ENCODE measurements at places on chromosomes 6 and 20.

GRCh38 chr20:2455771-2456497, 14.7 kb downstream of the SNRPB start:
- DNase-seq: no peak

GRCh38 chr6:37099442-37099841, 70.5 kb upstream of the PIM1 start:
- DNase-seq: no peak

DNA sequence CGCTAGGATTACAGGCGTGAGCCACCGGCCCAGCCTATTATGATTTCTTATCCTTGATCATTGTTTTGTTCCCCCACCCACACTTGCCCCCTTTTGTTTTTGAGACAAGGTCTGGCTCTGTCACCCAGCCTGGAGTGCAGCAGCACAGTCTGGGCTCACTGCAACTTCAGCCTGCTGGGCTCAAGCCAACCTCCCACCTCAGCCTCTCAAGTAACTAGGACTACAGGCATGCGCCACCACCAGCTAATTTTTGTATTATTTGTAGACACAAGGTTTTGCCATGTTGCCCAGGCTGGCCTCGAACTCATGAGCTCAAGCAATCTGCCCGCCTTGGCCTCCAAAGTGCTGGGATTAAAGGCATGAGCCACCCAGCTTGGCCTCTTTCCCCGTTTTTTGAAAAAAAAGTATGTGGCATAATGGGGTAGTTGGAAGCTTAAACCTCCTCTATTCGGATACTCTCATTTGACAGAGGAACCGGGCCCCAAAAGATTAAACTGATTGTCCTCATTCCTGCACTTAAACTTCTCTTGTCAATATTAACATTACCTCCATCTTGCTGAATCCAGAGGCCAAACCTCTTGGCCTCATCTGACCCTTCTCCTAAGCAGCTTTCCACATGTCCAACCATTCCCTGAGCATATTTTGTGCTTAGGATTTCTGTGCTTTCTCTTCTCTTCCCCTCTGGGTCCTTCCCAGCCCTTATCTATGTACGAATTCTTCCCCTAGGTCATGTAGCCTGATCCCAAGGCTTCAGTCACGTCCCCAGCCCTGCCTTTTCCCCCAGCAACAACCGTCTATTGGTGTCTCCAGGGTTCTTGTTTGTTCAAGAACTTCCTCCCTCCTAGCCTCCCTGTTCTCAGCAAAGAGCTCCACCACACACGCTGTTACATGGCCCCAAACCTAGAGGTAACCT, 6.1 kb upstream of the EZR start:
- DNase-seq: no peak

DNA sequence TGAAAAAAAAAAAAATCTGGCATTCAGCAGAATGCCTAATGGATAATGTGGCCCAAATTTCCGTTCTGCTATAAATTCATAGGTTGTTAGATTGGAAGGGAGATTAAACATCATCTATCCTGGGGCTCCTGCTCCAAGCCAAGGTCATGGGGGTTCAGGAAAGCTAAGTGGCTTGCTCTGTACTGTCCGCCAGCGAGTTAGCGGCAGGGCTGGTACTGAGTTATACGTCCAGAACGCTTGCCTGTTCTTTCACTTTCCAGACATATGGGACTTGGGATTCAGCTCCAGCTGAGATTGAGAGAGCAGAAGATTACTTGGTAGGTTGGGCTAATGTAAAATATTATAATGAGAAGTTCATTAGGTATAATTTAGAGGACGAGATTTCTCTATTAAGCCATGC, 858 bp downstream of the RWDD1 start:
- DNase-seq: no peak

DNA sequence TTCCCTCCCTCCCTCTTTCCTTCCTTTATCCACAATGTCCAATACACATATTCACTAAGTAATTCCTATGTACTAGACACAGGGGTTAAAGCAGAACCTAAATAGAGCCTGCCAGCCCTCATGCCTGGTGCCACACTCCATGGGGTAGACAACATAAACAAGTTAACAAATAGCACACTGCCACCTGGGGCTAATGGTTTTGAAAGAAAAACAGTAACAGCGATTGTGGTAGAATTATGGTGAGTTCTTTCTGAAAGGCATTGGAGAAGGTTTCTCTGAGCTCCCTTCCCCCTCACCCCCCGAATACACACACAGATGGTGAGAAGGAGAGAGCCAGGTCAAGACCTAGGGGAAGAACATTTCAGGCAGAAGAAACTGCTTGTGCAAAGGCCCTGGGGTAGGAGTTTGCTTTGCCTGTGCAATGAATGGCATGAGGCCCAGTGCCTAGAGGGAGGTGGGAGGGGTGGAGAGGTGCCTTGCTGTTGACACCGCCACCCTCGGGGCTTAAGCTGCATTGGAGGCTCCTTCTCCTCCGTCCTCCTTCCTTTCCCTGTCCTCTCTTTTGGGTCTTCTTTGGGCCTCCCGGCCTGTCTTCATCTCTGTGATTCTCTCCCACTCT, 502.4 kb upstream of the SULF2 start:
- DNase-seq: no peak

DNA sequence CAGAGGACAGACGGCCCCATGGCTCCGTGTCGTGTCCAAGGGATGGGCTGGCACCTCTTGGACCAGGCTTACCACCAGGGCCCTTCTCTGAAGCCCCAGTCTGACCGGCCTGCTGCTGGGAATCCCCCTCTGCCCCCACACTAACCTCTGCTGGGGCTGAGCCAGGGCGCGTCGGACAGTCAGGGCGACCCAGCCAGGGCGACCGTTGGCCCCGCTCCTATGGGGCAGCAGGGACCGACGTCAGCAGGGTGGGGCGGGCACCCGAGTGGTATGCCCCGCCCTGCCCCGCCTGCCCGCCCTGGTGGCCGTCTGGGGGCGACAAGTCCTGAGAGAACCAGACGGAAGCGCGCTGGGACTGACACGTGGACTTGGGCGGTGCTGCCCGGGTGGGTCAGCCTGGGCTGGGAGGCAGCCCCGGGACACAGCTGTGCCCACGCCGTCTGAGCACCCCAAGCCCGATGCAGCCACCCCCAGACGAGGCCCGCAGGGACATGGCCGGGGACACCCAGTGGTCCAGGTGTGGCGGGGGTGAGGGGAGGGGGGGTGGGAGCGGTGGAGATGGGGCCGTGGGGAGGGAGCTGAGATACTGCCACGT, at the start of gene SLC17A9:
TSS of gene SLC17A9 (plus strand) at position 337 of the 595 bp plus-strand sequence. CDS start at position 459, 122 bp downstream.
- DNase-seq: no peak

GRCh38 chr6:16400248-16400760, 161.9 kb downstream of the GMPR start:
- no peak for DNase-seq

DNA sequence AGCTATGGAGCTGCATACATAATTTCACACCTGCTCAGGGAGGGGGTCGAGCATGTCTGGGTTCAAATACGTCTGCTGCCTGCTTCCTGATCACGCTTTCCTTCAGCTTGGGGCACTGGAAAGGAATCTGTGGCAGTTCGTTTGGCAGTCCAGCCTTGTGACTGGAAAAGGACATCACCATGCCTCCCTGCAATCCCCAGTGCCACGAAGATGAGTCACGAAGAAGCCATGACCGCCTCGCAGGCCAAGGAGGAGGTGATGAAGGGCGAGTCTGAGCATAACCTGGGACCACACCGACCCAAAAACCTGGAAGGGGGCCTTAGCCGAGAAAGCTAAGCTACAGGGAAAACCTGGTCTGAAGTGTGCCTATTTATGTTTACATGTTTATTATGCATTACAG, 13.1 kb downstream of the JAG1 start:
- no peak for DNase-seq

- no peak for DNase-seq
Measured at GRCh38 chr6:84763003-84763885, 1.2 kb downstream of the TBX18 start.

DNA sequence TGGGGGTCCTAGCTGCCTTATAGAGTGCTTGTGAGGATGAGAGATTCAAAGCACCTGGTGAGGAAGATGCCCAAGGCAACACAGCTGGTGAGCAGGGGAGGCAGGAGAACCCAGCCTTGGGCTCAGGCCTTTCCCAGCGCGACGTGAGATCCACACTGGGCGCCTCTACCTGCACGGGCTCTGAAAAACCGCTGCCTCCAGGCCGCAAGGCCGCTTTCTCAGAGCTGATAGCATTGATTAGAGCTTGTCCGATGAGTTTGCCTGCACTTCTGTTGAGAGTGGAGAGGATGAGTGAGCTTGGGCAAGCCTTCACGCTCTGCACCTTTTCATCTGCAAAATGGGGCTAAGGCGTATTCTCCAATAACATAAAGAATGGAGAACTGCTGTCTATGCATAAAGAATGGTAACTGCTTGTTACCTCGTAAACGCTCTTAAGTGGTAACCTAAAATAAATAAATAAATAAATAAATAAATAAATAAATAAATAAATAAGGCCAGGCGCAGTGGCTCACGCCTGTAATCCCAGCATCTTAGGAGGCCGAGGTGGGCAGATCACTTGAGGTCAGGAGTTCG, 916 bp downstream of the PABPC1L start:
- no peak for DNase-seq

- no peak for DNase-seq
Measured at GRCh38 chr6:2263896-2264295, 18.5 kb upstream of the GMDS start.

- peak; percentile 74 for DNase-seq
Measured at GRCh38 chr6:157823528-157824370, 703 bp downstream of the SNX9 start.

GRCh38 chr20:41903586-41903985, 285.4 kb upstream of the CHD6 start:
- DNase-seq: no peak

DNA sequence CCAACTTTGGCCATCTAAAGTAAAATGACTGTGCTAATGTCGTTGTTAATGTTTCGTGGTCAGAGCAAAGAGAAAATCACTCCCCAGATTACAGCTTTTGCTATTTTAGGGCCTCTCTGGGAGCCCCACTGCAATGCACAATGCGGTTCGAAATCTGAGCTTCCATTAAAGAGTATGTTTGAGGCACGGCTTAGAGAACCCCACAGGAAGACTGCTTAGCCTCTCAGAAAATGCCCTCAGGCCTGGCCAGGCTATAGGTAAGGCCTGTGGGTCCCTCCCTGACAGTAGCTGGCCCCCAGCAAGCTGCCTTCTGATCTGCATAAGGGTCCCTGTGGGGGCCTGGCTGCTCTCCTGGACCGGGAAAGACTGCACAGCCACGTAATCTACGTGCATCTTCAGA, 274.6 kb downstream of the PTPRT start:
- DNase-seq: no peak

DNA sequence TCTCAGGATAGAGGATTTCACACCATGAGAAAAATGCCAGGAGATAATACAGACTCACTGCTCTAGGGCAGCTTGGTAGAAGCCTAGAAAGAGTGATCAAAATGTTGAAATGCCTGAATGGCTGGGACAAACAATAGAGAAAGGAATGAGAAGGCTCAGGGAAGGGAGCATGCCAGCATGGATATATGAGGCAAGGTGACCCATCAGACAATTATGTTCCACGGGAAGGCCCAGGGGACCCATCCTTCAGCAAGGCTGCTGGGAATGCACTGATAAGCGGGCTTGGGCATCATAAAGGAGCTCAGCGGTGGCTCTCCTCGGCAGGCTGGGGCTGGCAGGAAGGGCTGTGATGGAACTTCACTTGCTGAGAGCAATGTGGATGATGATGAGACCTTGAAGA, 12.2 kb downstream of the HEBP2 start:
- DNase-seq: no peak

DNA sequence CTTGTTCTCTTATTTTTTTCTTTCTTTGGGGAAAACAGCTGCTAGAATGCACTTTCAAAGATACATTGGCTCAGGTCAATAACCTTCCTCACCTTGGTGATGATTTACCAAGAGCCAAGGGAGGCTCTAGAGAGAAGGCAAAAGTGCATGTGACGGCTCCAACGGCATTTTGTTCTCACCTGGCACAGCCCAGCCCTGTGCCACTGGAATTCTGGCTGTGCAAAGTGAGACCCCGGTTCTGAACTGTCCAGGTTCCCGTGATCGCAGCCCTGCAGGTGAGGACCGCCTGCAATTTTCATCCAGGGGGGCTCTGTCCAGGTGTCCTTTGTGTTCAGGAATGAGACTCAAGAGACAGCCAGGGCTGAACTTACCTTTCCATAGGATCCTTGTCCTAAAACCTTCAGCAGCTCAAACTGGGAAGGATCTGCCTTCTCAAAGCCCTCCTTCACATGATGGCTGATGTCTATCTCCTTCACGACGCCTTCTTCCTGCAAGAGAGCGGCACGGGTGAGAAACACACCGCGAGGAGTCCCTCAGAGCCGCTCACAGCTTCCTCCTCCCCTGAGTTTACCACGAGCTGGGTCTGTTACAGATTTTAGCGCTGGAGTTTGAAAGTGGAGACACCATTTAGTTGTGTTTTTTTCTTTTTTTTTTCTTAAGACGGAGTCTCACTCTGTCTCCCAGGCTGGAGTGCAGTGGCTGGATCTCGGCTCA, 48.0 kb downstream of the RAMACL start:
- DNase-seq: no peak

Data from stimulated activated CD8-positive, alpha-beta memory T cell treated with anti-CD3 and anti-CD28 coated beads, Interleukin-7, amount 100 ng/mL, for 4 hours (primary cell).